Activated CD8-positive, alpha-beta memory T cell treated with anti-CD3 and anti-CD28 coated beads for 24 hours (primary cell): ENCODE measurements at places on chromosomes 7 and 10.

DNA sequence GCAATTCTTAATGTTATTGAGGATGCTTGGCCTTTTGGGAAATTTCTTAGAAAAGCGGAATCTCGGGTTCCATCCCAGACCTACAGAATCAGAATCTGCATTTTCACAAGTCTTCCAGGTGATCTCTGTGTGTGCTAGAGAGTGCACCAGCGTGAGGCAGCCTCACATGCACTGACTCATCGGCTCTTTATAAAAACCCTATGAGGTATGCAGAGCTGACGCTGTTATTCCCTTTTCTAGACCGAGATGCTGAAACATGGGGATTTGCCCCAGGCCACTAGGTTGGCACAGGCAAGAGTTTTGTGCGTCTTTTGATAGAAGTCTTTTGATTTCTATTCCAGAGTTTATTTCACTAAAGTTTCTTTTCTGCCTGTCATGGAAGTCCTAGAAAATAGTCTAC lies 61.2 kb downstream of the CDCA7L start:
- no peak for DNase-seq

- DNase-seq, result no peak
These were observed 63.7 kb upstream of the LRRC17 start for GRCh38 chr7:102849079-102849478.

- DNase-seq, result no peak
These were observed 150.7 kb upstream of the LSM8 start for GRCh38 chr7:118033273-118033672.

DNA sequence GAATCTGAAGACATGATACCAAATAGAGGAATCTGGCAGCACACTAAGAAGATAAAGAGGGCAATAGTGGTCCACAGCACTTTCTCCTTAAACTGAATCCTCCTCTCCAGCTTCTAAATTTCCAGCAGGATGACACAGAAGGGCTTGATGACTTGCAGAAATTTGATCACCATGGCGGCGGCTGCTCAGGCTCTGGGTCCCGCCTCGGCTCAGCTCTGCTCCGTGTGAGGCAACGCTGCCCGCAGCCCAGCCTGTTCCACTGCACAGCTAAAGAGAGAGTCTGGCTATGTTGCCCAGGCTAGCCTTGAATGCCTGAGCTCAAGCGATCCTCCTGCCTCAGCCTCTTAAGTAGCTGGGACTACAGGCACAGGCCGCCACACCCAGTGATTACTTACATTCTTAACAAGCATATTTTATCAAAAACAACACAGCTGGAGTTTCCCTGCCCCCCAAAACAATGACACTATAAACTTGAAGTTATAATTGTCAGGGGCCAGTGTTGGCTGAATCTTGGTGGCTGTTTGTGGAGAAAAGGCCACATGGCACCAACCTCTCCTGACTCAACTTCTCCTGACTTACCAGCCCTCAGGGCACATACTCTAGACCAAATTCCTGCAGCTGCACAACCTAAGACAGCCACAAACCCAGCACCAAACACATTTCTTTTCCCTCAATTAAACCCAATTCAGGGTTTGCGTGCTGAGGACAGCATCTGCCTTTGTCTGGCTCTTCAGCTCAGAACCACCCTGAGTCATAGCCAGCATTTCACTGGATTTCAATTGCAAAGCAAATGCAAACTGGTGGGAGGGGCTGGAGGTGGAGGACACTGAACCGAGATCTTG lies 11.6 kb upstream of the TNPO3 start:
- peak; percentile 24 for DNase-seq

DNA sequence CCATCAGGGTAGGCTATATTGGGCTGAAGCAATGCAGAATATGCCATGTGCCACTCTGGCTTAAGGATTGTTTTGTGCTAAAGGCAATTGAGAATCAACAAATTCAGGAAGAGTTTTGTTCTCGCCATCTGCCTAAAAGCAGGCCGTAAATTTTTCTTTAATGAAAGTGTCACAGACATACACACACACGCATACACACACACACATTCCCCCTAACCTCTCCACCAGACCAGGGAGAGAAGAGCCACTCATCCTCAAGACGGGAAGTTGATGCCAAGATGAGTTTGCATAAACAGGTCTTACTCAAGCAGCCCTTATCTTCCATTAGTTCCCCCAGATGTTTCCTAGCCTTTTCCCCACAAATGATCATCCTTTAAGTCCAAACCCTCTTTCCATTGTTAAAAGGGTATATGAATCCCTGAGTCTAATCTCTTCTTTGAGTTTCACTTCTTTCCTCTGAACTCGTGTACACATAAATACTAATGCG lies 59.6 kb upstream of the TRIM24 start:
- no peak for DNase-seq

GRCh38 chr7:106737202-106737562 lies 76.2 kb upstream of the CCDC71L start:
- no peak for DNase-seq
